Right cardiac atrium (tissue), 5 donors: ENCODE measurements at places on chromosomes 4 and X. TPM values are rescaled to one million over a fixed set of nuclear protein-coding genes. Genes with fewer than 3 reads are reported as not detected.

GRCh38 chr4:187172340-187172761, 448.7 kb upstream of the FAT1 start:
- DNase-seq: no peak

- no peak for DNase-seq
Measured at GRCh38 chr4:172709376-172709775, 459.2 kb upstream of the GALNT7 start.

- DNase-seq: no peak
Measured at GRCh38 chr4:89482251-89482650, 174.7 kb upstream of the GPRIN3 start.

DNA sequence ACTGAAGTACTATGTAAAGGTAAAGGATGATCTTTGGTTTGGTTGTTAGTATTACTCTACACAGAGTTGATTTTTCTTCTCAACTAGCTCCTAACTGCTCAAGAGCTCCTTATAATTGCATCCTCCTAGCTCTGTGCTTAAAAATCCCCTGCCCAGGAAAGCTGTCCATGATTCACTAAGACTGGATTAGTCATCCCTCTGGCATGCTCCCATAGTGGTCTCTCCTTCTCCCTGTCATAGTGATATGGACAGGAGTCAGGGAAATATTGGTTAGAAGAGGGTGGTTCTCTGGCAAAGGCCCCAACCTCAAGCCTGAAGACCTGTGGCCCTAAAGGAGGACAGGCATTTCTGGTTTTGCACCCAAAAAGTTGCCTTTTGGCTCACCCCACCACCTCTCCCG, 242.3 kb upstream of the KCNIP4 start:
- DNase-seq: no peak

GRCh38 chr4:183335369-183335940, 13.2 kb upstream of the CLDN24 start:
- DNase-seq: no peak

DNA sequence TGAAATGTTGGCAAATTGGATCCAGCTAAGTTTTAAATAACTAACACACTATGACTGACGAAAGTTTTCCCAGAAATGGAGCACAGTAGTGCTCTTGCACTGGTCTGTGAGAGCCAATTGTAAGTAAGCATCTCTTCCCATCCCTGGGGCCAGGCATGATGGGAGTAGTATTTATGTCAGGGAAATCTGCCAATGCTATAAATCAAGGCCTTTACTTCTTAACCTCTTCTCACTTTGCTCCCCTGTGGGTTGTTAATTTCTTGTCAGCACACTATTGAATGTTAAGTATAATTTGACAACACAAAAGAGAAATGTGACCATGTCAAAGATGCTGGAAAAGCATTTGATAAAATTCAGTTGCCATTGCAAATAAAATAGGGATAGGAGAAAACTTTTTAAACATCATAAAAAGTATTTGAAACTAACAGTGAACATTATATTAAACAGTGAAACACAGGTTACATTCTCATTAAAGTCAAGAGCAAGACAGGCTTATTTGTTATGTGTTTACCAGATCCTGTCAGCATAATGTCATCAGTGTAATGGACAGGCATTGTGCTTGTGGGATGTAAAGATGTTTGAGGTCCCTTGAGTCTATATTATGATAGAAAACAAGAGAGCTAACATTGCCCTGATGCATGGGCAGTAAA, 5.0 kb downstream of the F8A1 start:
- DNase-seq: no peak

Gene SMIM10
- 12.6 TPM for polyA plus RNA-seq

Gene SYN1
- polyA plus RNA-seq: 21.9 TPM

Gene ZNF185
- polyA plus RNA-seq: 0.86 TPM

Gene BTK
- polyA plus RNA-seq: 0.88 TPM

Gene TCEAL2
- polyA plus RNA-seq: 7.6 TPM

Gene HGFAC
- 0.14 TPM for polyA plus RNA-seq
